ENCODE measurements at places on chromosomes 1 and 21.

DNA sequence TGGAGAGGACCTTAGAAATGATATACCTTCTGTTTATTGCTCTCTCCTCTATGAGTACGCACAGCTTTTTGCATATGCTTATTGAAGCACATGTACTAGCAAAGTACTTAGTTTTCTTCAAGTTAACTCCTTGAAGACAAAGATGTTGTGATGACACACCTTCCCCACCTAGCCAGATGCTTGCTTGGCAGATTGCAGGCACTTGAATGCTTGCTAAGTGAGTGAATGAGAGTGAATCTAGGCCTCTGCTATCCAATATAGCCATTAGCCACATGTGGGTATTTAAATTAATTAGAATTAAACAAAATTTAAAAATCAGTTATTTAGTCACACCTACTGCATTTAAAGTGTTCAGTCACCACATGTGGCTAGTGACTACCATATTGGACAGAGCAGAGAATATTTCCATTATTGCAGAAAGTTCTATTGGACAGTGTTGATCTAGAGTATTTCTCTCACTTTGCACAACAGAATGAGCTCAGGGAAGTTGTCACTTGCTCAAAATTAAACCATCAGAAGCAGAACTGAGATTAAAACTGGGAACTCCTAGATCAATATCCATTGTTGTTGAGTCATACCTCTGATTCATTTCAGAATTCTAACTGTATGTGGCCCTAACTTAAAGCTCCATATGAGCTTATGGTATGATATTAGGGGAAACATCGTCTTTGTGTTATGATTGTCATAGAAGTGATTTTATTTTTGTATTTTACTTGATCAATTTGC, 8.6 kb upstream of the EEIG2 start:
- no peak for DNase-seq

DNA sequence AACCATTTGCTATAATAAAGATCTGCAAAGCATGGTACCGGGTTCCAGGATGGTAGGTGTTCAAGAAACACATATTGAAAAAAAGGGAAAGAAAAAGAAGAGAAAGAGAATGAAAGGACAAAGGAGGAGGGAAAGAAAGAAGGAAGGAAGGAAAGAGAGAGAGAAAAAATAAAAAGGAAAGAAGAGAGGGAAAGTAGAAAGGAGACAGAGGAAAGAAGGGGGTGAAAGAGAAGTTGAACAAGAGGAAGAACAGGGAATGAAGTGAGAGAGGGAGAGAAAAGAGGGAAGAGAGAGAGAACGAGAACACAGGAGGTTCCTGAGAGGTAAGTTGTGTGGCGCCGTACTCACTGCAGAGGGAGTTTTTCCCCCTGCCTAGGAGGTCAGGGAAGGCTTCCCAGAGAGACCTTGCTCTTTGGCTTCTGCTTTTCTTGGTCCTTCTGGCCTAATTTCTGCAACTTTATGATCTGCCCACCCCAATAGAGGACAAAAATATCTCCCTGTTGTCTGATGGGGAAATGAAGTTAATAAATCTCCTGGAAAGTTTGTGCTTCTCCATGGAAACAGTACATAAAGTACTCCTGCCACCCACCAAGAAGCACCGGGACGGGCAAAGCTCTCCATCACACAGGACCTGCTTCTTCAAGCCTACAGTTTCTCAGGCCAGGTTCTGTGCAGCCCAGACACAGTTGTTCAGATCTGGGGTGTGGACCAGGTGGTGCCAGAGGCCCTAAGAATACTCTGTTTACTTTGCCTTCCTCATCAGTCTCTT, 124.8 kb downstream of the ROR1 start:
- no peak for DNase-seq

GRCh38 chr1:106910798-106911197, 145.7 kb upstream of the PRMT6 start:
- no peak for DNase-seq

DNA sequence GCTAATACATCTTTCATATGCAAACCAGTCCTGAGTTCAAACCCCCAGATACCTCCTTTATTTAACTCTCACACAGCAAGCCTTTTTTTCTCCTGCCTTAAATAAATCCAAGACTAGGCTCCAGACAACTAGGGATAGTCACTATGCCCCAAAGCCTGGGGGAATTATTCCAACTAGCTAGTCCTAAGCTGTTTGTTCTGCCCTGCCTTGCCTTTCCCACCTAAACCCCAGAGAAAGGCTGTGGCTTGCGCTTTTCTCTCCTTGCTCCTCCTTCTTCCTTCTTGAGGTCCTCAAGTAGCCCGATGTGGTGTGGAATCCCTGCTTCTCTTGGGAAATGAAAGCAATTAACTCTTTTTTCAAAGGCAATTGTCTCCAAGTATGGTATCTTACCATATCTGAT, 31.8 kb downstream of the C1orf87 start:
- no peak for DNase-seq

DNA sequence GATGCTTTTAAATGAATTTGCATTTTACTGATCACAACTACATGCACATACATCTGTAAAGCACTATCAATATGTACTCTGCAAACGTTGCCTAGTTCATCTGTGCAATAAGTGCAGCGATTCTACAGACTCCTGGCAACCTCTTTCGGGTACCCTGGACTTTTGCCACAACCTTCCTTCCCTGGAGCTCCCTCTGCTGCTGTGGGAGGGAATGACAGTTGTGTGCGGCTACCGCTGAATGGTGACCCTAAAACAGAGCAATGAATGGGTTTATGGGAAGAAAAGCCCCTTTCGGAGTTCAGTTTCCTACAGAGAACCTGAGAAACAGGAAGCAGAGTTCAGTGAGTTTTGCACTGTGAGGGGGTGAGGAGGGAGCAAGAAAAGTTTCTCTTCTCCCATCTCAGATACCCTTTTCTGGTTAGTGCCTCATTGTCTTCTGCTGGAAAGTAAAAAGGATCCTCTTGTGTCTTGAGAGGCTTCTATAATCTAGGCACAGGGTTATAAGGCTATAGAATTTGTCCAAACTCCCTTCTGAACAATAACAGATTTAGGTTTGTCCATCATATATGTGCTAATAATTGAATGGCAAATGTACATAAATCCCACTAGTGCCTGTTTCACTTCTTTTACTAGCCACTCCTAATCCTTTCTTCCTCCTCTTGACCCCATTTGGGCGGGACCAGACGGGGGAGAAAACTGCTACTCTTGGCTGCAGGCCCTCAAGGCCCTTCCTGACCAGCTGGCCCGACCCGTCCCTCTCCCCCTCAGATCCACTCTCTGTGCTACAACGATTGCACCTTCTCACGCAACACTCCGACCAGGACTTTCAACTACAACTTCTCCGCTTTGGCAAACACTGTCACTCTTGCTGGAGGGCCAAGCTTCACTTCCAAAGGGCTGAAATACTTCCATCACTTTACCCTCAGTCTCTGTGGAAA, 19.8 kb upstream of the SARS1 start:
- DNase-seq, result peak; percentile 39

- no peak for DNase-seq
Observed at GRCh38 chr1:182707122-182707521, 22.7 kb upstream of the RGS8 start.

GRCh38 chr1:48039088-48040054, 42.2 kb upstream of the TRABD2B start:
- DNase-seq, result no peak

- DNase-seq, result no peak
Observed at GRCh38 chr21:45013260-45013841, 61.0 kb upstream of the ADARB1 start.

DNA sequence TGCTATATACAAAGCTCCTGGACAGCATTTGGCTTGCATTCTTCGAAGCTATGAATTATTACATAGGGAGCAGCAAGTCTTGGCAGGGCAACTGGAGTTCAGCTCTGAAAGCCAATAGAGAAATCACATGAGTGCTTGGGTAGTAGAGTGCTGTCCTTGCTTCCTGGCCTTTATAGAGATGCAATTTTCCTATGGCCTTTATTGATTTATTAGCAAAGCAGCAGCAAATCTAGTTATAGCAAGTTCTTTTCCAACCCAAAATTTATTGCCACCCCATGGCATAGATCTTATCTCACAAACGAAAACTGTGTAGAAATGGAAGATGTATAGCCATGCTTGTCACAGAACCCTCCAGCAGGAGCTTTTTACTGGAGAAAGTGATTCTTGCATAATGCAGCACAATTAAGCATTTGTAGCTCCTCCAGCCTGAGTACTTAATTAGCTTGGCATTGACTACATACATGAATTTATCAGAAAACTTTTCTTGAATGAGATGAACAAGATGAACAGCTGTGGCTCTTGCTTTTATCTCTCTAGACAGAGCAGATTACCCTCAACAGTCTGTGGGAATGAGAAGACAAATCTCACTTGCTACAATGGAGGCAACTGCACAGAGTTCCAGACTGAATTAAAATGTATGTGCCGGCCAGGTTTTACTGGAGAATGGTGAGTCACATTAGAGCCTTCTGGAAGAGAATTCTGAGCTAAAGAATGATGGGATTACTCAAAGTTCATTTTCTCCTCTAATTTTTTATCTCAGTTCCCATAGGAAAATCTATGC, 170.1 kb downstream of the CRB1 start:
- no peak for DNase-seq

- DNase-seq, result no peak
Observed at GRCh38 chr1:76682138-76682537, 185.1 kb upstream of the ST6GALNAC5 start.

DNA sequence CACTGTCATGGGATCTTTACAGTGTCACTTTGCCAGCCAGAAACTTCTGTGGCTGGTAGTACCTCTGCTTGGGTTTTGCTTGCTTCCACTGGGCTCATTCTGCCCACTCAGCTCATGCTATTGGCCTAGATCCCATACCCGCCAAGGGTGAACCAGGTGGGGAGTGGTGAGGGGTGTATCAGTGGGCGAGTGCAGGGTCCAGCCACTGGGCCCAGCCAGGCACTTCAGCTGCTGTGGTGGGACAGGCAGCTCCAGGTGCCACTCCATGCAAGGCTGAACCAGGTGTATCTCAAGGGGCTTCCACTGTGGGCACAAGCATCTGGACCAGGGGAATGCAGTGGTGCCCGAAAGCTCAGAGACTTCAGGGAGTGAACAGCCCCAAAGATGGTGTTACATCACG, 398.2 kb downstream of the NCAM2 start:
- DNase-seq, result no peak

DNA sequence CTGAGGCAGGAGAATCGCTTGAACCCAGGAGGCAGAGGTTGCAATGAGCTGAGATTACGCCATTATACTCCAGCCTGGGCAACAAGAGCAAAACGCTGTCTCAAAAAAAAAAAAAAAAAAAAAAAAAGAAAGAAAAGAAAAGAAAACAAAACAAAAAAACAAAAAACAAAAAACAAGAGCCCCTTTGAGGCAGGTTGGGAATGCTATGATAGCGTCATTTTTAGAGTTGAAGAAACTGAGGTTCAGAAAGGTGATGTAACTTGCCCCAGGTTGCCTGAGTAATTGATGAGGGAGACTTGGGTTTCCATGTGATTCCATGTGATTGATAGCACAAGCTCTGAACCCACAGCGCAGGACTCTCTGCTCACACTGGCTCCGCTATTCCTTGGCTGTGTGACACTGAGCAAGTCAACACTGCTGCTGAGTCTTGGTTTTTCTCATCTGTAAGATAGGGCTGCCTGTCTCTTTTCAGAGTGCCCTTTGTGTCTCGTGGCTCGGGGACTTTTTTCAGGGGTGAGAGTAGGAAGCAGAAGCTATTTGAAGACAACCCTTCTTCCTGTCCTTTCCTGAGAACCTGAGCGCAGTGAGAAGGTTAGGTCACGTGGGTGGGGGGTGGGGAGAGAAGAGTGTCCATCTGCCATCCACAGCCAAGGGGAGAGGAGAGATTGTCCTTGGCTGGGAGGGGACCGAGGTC, 2.5 kb downstream of the CNR2 start:
- no peak for DNase-seq

DNA sequence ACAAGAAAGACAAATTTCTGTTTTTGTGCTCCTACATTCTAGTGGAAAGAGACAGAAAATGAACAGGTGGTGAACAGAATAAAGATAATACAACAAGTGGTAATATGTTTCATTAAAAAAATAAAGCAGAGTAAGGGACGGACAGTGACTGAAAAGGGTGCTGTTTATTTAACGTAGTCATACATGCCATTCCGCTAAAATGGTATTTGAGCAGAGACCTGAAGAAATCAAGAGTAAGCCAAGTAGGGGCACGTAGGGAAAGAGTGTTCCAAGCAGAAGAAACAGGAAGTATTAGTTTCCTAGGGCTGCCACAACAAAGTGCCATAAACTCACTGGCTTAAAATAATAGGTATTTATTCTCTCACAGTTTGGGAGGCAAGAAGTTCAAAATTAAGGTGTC, 65.6 kb upstream of the KCTD3 start:
- no peak for DNase-seq

GRCh38 chr1:85289207-85289847, 12.9 kb upstream of the BCL10 start:
- no peak for DNase-seq

Data from effector memory CD8-positive, alpha-beta T cell (primary cell).